ENCODE measurements at places on chromosomes 1 and 21.

DNA sequence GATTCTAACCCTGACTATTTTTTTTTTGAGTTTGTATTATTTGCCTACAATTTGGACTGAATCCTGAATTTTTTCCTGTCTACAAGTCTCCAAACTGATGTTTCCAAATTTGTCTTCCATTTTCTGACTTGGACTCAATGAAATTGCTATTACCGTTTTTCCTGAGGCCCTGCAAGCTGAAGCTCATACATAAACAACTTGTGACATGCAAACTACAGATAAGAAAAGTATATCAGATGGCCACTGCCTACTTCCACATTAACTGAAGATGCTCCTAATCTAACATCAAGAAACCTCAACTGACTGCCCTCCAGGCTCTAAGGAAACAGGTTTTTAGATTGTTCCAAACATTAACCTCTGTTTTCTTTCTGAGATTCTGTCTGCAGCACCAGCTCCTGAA lies 51.1 kb upstream of the KLHDC7A start:
- no peak for DNase-seq

- no peak for DNase-seq
These were observed 54.9 kb downstream of the ENAH start for GRCh38 chr1:225597926-225598575.

DNA sequence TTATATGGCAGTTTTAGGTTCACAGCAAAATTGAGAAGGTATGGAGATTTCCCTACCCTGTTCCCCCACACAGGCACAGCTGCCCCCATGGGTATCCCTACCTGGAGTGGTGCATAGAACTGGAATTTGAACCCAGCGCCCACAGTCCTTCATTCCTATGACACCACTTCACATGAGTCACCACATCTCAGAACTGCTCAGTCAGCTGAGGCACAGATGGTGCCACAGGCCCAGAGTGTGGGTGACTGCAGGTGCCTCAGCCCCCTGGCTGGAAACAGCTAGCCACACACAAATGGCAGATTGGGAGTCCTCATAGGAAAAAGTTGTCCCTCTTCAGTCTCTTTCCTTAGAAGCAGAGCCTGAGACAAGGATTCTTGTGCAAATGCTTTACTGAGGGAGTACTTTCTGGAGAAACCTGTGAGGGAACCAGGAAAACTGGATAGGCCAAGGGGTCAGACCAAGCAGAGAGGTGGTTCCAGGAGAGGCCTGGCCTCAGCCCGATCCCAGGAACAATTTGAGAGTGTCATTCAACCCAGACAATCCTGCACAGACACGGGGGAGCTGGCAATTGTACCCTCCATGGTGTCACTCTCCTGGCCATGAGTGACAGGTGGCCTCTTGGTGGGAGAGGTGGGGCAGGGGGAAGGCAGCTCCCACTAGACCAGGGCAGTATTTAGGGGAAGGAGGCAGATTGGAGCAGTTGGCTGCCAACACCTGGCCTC lies 6.9 kb downstream of the PLA2G2D start:
- no peak for DNase-seq

- no peak for DNase-seq
These were observed 970.5 kb downstream of the TTLL7 start for GRCh38 chr1:83028467-83028866.

GRCh38 chr1:208243967-208244916 lies at the start of gene PLXNA2:
Gene PLXNA2, minus strand, starts transcription at chr1:208244384. Its CDS starts 26,462 bp downstream, at chr1:208217922.
- peak; percentile 17 for DNase-seq

GRCh38 chr1:93689521-93690223 lies 8.0 kb upstream of the BCAR3 start:
- no peak for DNase-seq

DNA sequence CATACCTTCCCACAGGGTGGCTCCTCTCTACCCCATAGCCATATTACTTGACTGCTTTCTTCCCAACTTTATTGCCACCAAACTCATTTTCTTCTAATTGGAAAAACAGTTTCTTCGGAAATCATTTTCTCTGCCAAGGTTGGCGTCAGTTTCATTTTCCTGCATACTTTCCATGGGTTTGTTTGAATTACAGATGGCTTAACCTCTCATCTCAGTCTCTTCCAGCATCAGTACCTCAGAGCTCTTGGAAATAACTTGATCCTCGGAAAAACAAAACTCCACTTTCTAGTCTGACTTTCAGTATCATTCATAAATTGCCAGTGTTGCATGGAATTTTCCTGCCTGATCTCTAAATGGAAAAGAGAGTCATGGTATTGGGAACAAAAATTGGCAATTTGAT lies 20.3 kb upstream of the PRDM2 start:
- no peak for DNase-seq

DNA sequence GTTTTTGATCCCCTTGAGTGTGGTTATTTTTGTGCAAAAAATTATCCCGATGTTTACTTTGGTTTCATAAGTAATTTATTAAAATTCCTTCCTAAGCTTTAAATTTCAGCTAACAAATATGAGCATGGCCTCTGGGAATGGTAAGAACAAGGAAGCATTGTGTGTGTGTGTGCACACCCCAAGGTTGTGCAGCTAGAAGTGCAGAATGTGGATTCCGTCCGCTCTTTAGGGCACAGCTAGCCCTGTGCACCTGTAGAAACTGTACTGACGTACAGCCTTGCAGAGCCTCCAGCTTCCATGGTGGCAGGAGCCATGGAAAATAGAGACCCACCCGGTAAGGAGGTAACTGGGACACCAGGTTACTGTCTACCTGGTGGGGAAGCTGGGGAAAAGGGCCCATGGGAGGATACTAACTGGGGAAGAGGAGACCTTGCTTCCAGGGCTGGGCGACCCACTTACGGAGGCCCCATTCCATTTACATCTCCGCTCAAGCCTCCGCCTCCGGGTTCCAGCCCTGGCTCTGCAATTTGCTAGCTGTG lies 54.7 kb downstream of the B3GALT5 start:
- DNase-seq = no peak

- DNase-seq = no peak
These were observed 304.7 kb upstream of the PTBP2 start for GRCh38 chr1:96416701-96417444.

GRCh38 chr1:153384958-153385580 lies 5.8 kb downstream of the S100A8 start:
- DNase-seq = no peak

DNA sequence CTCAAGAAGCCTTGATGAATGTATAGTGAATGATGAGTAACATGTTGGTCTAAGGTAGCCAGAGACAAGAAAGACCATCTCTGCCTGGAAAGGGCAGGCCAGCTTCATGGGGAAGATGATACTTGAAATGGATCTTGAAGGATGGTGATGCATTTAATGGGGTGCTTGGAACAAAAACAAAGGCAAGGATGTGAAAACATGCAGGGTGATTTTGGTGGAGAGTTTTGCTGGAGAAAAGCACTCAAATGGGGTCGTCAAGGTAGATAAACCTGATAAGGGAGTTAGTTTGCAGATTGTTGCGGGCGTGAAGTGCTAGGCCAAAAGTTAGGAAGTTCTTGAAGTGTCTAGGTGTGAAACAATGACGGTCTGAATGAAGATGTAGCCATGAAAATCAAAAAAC lies 205.4 kb downstream of the HLX start:
- no peak for DNase-seq

GRCh38 chr1:235980976-235981375 lies 83.9 kb downstream of the NID1 start:
- no peak for DNase-seq

GRCh38 chr1:175620376-175620775 lies 123.0 kb downstream of the TNR start:
- no peak for DNase-seq

DNA sequence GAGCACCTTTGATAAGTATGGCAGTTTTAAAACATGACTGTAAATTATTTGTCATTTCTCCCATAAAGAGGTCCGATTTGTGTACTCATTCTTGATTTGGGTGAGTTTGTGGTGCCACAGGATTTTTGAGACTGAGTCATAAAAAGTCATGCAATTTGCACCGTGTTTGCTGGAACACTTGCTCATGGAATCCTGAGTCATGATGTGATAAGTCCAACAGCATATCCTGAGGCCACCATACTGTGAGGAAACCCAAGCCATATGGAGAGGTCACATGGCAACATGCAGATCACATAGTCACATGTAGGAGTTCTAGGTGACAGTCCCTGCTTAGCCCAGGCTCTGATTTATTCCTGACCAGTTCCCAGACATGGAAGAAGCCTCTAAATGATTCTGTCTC lies 40.8 kb upstream of the PRRX1 start:
- DNase-seq = peak; percentile 63

DNA sequence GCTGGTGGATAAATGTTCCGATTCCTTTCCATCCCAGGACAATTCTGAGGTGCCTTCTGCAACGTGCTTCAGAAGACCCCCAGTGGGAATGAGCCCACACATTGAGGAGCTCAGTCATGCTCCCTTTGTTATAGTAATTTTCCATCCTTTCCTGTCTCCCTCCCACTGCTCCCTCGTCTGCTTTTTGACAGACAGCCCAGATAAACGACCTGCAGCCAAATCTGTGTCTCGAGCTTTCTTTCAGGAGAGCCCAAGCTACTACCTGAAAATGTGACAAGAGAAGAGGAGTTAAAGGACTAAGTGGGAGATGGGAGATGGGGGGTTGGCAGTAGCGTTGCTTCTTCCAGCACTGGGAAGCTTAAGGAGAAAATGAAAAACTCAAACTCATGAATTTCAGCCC lies 65.9 kb upstream of the LRRN2 start:
- no peak for DNase-seq

DNA sequence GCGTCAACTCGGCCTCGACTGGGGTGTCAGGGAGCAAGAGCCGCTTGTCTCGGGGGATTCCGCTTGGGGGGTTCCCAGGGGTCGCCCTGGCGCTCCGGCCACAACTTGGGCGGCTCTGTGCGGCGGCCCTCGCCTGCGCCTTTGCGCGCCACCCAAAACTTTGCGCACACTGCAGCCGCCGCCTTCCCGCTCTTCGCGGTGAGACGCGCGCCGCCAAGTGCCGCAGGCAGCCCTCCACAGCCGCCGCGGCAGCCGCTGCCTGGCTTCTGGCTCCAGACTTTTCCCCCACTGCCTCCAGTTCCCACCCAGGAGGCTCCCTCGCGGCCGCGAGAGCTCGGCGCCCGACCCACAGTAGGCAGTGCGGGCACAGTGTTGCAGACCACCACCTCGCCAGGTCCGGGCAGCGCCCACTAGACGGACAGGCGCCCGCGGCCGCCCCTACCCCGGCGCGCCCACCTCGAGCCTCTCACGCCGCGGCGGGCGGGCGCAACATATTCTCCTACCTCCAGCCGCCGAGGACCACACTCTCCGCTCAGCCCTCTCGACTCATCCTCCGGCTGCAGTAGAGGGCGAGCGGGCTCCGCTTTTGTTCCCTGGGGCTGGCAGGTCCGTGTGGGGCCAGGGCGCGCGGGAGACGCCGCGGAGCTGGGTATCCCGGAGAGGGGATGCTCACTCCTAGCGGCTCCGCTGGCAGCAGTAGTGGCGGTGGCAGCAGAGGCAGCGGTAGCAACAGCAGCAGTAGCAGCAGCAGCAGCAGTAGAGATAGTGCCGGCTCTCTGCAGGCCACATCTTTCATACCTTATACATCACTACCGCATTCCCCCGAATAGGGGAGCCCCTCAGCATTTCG lies 296.6 kb downstream of the OMA1 start:
- no peak for DNase-seq

DNA sequence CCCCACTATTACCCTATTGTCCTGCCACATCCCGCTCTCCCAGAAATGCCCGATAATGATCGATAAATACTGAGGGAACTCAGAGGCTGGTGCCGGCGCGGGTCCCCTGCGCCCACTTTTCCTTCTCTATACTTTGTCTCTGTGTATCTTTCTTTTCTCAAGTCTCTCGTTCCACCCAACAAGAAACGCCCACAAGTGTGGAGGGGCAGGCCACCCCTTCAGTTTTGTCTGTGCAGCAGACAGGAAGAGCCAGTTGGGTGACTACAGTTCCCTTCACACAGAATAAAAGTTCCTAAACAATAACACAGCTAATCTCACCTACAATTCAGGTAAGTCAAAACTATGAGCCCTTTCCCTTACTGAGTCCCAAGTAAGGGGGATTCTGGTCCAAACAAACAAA lies 423.7 kb downstream of the SMYD3 start:
- DNase-seq = no peak

Measured in fibroblast of the conjunctiva (primary cell).